HCT116 (cell line): ENCODE measurements at places on chromosomes 11 and 22. TPM values are rescaled to one million over a fixed set of nuclear protein-coding genes. Genes with fewer than 3 reads are reported as not detected.
A peak's percentile ranks its signal among the peaks of the same experiment; 100 is the strongest.

DNA sequence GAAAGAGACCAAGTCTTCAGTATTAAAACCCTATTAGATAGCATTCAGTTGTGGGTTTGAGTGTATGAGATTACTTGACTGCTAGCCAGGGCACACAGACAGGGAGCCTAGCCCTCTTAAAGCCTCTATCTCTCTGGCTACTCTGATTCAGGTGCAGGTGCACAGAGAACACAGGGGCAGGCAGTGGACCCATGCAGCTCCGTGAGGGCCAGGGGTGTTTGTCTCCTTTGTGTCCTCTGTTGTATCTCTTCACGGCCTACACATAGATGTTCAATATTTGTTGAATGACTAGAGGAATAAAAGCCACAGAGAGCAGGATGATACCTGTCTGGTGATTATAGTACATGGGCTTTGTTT is 21.5 kb upstream of the AIFM3 start:
- peak overlapping the region; percentile 36; the same call in 1 of the 2 replicates for H3K27ac ChIP-seq
- H3K36me3 ChIP-seq: peaks cover 7% of the 10 kb centered on the region; the same call in 1 of the 2 replicates
- no peak for DNase-seq
- H3K27me3 ChIP-seq: no peaks in the 10 kb centered on the region
- peaks cover 66% of the 10 kb centered on the region for H3K4me1 ChIP-seq

The HSPB2 gene
- total RNA-seq: not detected

The NPAS4 gene
- total RNA-seq: not detected

The LINC01488 gene
- not detected for total RNA-seq

The DDI1 gene
- not detected for total RNA-seq

The BLID gene
- 8.9 TPM for total RNA-seq

GRCh38 chr11:103737037-103737622 is 299.3 kb upstream of the DDI1 start:
- DNase-seq: no peak
- H3K27me3 ChIP-seq: no peaks in the 10 kb centered on the region
- H3K4me1 ChIP-seq: no peaks in the 10 kb centered on the region
- H3K36me3 ChIP-seq: no peaks in the 10 kb centered on the region

DNA sequence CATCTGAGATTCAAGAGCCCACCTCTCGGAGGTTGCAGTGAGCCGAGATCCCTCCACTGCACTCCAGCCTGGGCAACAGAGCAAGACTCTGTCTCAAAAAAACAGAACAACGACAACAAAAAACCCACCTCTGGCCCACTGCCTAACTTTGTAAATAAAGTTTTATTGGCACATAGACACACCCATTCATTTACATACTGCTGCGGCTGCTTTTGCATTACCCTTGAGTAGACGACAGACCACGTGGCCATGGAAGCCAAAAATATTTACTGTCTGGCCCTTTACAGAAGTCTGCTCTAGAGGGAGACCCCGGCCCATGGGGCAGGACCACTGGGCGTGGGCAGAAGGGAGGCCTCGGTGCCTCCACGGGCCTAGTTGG is 47.0 kb downstream of the GRAMD4 start:
- H3K27me3 ChIP-seq: no peaks in the 10 kb centered on the region
- no peak for DNase-seq
- no peaks in the 10 kb centered on the region for H3K36me3 ChIP-seq
- H3K27ac ChIP-seq: no peak overlapping the region
- H3K4me1 ChIP-seq: 0 out of 2 replicates have a peak, but pooled peaks cover under 1% of the 10 kb centered on the region

DNA sequence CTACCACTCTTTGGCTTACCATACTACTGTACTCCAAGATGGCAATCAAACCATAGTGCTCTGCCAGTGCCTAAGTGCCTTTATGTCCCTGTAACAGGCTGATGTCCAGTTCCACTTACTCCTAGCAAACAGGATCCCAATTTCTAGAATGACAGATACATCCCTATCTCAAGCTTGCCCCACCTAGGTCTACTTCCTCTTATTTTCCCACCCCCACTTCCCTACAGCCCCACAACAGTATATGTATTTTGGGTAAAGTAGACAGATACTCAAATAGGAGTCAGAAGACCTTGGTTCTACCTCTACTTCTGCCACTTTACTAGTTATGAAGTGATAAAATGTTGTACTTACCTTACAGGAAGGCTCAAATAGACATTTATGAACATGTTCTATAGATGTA is 24.1 kb downstream of the SIK3 start:
- DNase-seq: no peak
- no peaks in the 10 kb centered on the region for H3K36me3 ChIP-seq
- no peak overlapping the region for H3K27ac ChIP-seq
- no peak overlapping the region for H3K4me3 ChIP-seq

The SEZ6L gene
- total RNA-seq: not detected

The CXCR5 gene
- total RNA-seq: not detected

DNA sequence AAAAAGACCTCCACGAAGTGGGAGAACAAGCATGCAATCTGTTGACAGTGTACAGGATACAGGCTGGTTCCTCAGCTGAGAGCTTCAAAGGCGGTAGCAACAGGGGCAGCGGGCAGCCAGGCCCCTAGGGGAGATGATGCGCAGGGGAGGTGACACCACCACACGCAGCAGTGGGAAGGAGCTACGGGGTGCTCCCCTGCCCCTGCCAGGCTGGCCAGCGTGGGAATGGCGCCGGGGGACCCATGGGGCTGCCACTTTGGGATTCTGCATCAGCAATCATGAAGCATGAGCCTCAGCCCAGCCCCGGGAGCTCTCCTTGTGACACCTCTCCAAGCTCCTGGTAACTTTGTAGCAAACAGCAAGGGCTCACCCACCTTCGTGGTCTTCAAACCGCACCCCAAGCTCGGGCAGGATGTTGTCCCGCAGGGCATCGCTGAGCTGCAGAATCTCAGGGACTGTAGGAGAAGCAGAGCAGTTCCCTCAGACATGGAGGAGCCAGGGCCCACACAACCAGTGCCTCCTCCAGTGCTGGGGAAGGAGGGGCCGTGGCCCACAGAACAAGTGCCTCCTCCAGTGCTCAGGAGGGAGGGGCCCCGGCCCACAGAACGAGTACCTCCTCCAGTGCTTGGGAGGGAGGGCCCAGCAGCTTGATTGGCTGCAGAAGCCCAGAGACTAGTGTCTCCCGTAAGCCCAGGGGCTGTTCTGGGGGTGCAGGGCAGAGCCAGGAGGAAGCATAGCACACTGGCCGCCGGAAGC is 14.6 kb upstream of the NAP1L4 start:
- no peaks in the 10 kb centered on the region for H3K4me1 ChIP-seq
- no peak overlapping the region for H3K4me3 ChIP-seq
- H3K36me3 ChIP-seq: peaks cover 28% of the 10 kb centered on the region; the same call in 1 of the 2 replicates
- no peak overlapping the region for H3K27ac ChIP-seq
- no peak for DNase-seq
